ENCODE measurements at places on chromosomes 4 and X.

GRCh38 chr4:110970642-110971041, 347.8 kb upstream of the PITX2 start:
- DNase-seq: peak; percentile 3

DNA sequence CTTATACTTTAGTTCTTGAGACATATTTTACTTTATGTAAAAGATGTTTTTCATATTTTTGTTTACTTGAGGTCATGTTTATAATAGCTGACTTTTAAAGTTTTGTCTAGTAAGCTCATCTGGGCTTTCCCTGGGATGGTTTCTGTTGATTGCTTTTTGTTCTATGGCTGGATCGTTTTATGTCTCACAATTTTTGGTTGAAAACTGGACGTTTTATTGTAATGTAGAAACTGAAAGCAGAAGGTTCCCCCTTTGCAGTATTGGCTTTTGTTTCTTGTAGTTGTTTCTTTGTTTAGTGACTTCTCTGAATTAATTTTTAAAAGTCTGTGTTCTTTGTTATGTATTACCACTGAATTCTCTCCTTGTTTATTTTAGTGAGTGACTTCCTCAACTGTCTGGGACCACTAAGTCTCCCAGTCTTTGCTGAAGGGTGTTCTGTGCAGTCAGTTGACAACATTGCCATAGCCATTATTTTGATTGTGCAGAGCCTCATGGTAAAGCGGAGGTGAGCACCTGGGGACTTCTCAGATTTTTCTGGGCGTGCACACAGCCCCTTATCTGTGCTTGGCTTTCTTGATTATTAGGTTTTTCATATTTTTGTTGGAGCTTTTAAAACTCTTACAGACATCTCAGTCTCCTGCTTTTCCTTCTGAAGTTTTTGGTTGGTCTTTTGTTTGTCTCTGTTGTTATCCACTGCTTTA, 31.0 kb downstream of the KDM6A start:
- DNase-seq: no peak

DNA sequence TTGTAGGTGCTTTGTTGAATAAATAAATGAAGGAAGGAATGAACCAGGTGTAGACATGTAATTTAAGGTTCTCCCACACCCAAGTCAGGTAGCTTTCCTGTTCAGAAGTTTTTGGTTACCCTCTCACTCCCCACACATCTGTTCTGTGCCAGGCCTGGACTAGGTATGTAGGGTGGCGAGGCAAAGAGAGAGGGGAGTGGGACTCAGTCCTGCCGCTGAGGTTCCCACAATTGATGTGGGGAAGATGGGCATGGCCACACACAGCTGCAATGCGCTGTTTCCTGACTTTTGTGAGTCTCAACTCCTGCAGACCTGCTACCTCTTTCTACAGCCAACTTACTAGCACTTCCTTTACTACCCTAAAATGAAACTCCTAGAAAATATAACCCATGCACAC, 88.9 kb downstream of the RTL5 start:
- DNase-seq: no peak

- DNase-seq: no peak
These were observed 12.2 kb downstream of the MAMLD1 start for GRCh38 chrX:150375243-150375770.

- no peak for DNase-seq
These were observed 54.2 kb upstream of the GRPEL1 start for GRCh38 chr4:7121866-7122653.
